B cell (primary cell): ENCODE measurements at places on chromosomes 7 and 10. TPM values are rescaled to one million over a fixed set of nuclear protein-coding genes. Genes with fewer than 3 reads are reported as not detected.

C10orf53 gene
- not detected in 2 replicates for total RNA-seq

- no peak for DNase-seq
Measured at GRCh38 chr7:153515359-153515758, 536.8 kb upstream of the DPP6 start.

PNLIPRP1 gene
- total RNA-seq: not detected in 2 replicates

- DNase-seq: peak; percentile 61
Measured at GRCh38 chr10:21519941-21520436, 5.5 kb downstream of the SKIDA1 start.

KNDC1 gene
- 0.17 TPM in 1 of 2 replicates, not detected in the other for total RNA-seq

DNA sequence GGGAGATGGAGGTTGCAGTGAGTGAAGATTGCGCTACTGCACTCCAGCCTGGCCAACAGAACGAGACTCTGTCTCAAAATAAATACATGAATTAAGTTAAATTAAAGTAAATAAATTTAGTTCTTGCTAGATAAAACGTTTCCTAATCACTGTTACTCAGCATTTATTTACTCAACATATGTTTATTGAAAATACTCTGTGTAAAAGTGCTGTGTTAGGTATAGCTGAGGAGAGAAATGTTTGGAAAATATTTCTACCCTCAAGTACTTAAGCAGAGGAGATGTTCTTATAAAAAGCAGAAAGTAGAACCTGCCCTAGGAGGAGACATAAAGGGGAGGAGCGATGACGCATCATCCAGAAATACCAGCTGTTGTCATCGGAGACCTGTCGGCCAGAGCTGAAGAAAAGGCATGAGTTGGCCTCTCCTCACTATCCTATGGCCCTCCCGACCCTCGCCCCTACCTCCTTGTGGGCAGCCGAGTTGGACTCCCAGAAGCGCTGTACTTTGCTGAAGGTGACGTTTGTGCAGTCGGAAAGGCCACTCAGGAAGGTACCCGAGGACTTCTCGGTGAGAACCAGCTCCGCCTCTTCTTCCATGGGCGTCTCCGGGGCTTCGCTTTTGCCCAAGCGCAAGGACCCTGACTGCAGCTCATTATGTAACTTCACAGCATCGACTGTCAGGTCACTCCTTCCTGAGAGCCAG, 1.1 kb downstream of the RRP12 start:
- DNase-seq: peak; percentile 52

DYNC1I1 gene
- total RNA-seq: not detected in 2 replicates

- no peak for DNase-seq
Measured at GRCh38 chr10:74000892-74001669, 3.2 kb downstream of the VCL start.

MPP7 gene
- 13.1 and 13.6 TPM in 2 replicates for total RNA-seq

- DNase-seq: no peak
Measured at GRCh38 chr7:38674513-38674912, 43.3 kb upstream of the AMPH start.

DNA sequence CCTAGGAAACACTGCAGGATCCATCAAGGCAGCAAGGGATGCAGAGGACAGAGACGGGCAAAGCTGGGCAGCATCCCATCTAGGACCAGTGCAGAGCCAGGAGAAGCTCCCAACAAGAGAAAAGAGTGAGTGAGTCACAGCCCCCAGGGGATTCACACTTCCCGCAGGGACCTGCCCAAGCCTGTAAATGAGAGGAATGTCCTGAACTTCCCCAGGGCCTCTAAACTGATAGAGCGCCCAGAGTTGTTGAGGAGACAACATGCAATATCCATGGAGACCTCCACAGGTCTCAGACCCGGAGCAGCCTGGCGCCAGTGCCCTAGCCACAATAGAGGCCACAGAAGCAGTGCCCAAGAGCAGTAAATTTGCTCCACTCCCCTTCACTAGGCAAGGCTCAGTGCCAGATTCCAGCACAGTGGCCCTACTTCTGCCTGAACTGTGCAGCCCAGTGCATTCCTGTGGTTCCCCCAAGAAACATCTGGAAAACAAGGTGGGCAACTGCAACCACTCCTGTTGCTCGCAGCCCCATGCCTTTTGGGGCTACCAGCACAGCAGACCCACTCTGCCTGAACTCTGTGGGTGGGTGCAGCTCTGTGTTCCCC, 567.5 kb downstream of the POM121L12 start:
- DNase-seq: no peak

SLC16A12 gene
- total RNA-seq: not detected in 2 replicates

OR13A1 gene
- 2.3 TPM in 2 replicates for total RNA-seq

- no peak for DNase-seq
Measured at GRCh38 chr10:4333459-4333894, 492.5 kb upstream of the AKR1E2 start.

DNA sequence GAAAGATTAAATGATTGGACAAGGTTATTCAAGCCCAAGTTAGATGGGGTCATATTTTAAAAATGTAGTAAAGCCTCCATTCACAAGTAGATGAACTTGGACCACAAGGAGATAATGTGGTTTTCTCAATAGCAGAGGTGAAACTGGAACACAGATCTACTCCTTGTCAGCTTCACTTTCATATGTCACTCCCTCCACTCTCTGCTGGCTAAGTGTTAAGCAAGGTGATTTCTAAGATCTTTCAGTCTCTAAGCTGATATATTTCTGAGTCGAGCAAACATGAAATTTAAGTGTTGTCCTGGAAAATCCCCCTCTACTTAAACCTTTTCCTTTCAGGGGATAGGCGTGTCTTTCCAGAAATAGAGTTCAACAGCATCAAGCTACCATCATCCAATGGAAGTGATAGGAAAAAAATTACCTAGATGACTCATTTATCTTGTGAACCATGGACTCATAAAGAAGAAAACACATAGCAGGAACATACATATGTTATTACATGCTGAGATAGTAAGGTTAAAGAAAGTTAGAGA, 275.0 kb downstream of the PTEN start:
- no peak for DNase-seq

C10orf105 gene
- total RNA-seq: not detected in 2 replicates

KEL gene
- 0.46 and 0.71 TPM in 2 replicates for total RNA-seq

CHST15 gene
- total RNA-seq: 72.0 and 75.4 TPM in 2 replicates

GRCh38 chr7:71935674-71936073, 476.5 kb downstream of the CALN1 start:
- DNase-seq: no peak

- no peak for DNase-seq
Measured at GRCh38 chr10:24177636-24178035, 31.3 kb upstream of the KIAA1217 start.

- DNase-seq: no peak
Measured at GRCh38 chr7:50822110-50822509, 39.4 kb upstream of the GRB10 start.

RBP3 gene
- total RNA-seq: not detected in 2 replicates

DNA sequence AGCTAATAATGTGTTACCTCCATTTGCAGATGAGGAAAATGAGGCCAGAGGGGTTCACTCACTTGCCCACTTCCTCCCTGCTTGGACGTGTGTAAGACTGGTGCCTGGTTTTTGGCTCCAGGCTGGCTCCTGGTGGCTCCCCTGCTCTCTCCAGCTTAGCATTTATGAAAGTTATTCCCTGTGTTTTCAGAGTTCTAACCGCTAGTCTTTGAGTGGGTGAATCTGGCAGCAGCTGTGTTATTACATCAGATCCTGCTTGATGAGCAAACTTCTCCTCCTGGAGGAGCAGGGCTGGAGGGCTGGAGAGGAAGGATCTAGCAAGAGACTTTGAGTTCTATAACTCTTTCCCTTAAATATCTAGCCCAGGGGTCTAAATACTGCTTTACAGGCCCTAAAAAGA, 80.9 kb upstream of the AGBL3 start:
- no peak for DNase-seq

GRCh38 chr7:154750353-154750801, 252.5 kb downstream of the PAXIP1 start:
- DNase-seq: no peak

DNA sequence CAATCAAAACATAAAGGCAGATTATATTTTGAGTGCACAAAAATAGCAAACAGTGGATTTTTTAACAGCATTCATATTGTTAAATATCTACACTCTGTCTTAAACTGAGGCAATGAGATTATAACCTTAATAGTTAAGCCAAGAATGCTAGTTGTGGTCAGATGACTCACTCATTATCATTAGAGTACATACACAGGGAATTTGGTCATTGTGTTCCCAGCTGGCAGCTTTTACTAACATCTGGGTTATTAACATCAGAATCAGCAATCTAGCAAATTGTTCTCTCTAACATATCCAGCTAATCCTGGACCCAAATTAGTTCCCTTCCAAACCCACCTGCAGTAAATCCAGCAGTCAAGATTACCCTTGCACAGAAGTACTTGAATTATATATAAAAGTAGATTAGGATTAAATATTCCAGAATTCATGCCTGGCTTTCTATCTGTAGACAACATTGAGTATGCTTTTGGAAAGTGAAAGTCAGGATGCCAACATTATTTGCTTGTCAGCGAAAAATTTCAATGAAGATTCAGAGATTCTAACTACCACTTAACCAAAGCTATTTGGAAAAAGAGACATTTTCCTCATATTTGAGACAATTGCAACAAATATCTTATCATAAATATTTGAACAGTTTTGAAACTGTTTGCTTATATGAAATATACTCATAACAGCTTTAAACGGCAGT, 1035.6 kb upstream of the PHF14 start:
- no peak for DNase-seq

GRCh38 chr10:96716390-96716789, 3.9 kb downstream of the PIK3AP1 start:
- DNase-seq: no peak

FOXI2 gene
- not detected in 2 replicates for total RNA-seq

GRCh38 chr7:126541406-126541805, 711.3 kb downstream of the GRM8 start:
- no peak for DNase-seq

- DNase-seq: no peak
Measured at GRCh38 chr7:46146454-46147255, 225.6 kb upstream of the IGFBP3 start.

GRCh38 chr10:48487244-48487643, 117.6 kb downstream of the ARHGAP22 start:
- DNase-seq: no peak
